ENCODE measurements at places on chromosomes 13 and 19. TPM values are rescaled to one million over a fixed set of nuclear protein-coding genes. Genes with fewer than 3 reads are reported as not detected.

- H3K4me3 ChIP-seq = no peak overlapping the region
- H3K27ac ChIP-seq = no peak overlapping the region
- no peaks in the 10 kb centered on the region for H3K27me3 ChIP-seq
These were observed 751 bp upstream of the C19orf84 start for GRCh38 chr19:51391073-51391611.

SERPINE3 gene
- not detected for total RNA-seq

GRCh38 chr13:28470296-28470695, 24.6 kb downstream of the FLT1 start:
- H3K4me1 ChIP-seq = peaks cover 4% of the 10 kb centered on the region
- H3K27me3 ChIP-seq = no peaks in the 10 kb centered on the region
- no peaks in the 10 kb centered on the region for H3K36me3 ChIP-seq
- DNase-seq = no peak
- H3K27ac ChIP-seq = no peak overlapping the region

NUCB1 gene
- 179 TPM for total RNA-seq

GRCh38 chr13:47081850-47082249, 185.0 kb upstream of the HTR2A start:
- H3K36me3 ChIP-seq = no peaks in the 10 kb centered on the region
- H3K4me1 ChIP-seq = no peaks in the 10 kb centered on the region
- H3K4me3 ChIP-seq = no peak overlapping the region
- no peaks in the 10 kb centered on the region for H3K27me3 ChIP-seq
- DNase-seq = no peak

PRR19 gene
- total RNA-seq = 0.17 TPM

EFNB2 gene
- 18.5 TPM for total RNA-seq

DNA sequence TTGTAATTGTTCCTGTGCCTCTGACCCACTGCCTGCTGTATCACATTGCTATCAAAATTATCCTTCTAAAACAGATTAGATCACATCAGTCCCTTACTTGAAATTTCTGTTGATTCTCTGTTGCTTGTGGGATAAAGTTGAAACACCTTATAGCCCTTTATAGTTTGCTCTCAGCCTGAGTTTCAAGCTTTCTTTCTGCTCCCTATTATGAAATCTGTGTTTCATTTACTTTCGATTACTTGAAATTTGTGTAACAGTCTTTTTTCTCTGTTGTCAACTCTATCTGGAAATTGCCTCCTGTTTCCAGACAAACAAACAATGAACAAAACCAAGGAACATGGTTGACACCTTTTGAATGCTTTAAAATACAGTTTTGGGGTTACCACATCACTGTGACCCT, 167.9 kb downstream of the PDS5B start:
- H3K36me3 ChIP-seq = peaks cover 28% of the 10 kb centered on the region
- H3K4me1 ChIP-seq = no peaks in the 10 kb centered on the region
- no peak for DNase-seq
- no peak overlapping the region for H3K27ac ChIP-seq

- no peaks in the 10 kb centered on the region for H3K27me3 ChIP-seq
- DNase-seq = no peak
- no peak overlapping the region for H3K4me3 ChIP-seq
- H3K36me3 ChIP-seq = peaks cover 2% of the 10 kb centered on the region
- no peak overlapping the region for H3K27ac ChIP-seq
- peaks cover 57% of the 10 kb centered on the region for H3K4me1 ChIP-seq
These were observed 113.2 kb downstream of the STARD13 start for GRCh38 chr13:33172400-33172799.

APLP1 gene
- 14.6 TPM for total RNA-seq
